ENCODE measurements at places on chromosomes 1 and 21. TPM values are rescaled to one million over a fixed set of nuclear protein-coding genes. Genes with fewer than 3 reads are reported as not detected.
A peak's percentile ranks its signal among the peaks of the same experiment; 100 is the strongest.

DNA sequence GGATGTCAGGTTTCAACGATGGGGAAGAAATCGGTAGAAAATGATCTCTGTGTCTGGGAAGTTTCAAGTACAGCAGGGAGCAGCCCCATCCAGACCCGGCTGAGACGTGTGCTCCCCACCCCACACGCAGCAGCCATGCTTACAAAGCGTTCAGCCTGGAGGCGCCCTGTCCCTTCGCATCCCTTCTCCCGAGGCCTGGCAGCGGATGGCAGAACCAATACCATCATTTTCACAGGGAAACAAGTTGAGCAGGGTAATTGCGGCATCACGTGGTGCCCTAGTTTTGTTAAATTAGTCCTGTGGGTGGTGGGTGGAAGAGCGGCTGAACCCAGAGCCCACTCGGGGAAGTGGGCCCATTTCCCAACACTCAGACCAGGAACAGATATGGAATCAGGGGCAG lies 23.9 kb downstream of the KCNAB2 start:
- no peak for DNase-seq

DNA sequence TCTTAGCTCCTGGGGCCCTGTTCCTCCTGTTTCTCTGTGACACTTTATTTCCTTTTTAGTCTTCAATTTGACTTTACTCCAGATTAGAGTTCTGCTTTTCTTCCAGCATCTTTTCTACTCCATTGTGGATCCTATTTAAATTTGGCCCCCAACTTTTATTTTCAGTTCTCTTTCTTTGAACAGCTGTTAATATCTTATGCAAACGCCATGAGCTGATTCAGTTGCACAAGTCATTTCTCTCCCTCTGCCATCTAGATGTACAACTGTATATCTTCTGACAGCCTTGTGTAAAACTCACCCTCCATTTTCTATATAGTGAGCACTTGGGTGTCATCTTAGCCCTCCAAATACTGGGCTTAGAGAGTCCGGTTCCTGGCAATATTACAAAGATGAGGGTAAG lies 42.2 kb downstream of the SPATA17 start:
- no peak for DNase-seq

GRCh38 chr1:229169399-229169798 lies 101.5 kb upstream of the RAB4A start:
- DNase-seq: no peak

DNA sequence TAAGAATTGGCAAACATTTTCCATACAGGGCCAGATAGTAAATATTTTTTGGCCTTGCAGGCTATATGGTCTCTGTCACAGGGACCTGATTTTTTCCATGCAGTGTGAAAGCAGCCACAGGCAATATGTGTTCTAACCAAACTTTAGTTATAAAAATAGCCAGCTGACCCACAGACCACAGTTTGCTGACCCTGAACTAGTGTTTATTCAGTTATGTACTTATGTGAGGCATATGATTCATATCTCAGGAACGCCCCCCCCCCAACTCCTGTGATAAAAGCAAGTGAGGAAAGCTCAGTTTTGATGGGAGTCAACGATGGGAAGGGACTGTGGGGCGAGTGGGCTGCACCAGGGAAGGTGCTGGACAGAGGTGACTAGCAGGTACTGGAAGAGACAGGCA lies 80.1 kb downstream of the HMGB4 start:
- peak; percentile 81 for DNase-seq

DNA sequence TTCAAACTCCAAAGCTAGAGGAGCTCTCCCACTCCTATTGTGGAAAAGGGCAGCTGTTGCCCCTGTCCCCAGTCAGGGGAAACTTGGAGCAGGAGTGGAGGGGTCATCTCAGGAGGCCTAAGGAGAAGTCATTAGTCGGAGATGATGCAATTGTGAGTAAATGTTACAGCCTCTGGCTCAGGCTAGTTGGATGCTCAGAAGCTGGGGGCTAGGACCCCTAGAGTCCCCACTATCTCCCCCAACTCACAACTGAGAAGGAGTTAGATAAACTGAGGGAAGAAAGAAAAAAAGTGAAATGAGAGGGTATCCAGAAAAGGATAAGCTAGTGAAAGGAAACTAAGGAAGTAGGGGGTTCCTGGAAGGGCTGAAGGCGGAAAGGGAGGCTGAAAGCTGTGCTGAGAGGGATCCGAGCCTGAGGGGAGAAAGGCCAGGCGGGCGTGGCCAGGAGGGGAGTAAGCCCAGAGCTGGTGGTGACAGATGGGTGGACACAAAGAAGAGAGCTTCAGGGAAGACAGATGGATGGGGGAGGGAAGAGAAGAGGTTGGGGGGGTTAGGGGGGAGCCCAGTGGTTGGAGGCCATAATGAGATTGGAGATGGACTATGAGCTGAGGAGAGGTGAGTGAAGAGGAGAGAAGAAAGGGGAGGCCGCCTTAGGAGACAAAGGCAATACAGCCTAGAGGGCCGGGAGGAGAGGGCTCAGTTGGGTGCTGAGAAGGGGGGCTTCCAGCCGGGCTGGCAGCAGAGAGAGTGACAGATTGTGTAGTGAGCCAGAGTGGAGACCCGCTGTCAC lies 4.5 kb upstream of the NHLH1 start:
- peak; percentile 25 for DNase-seq

DNA sequence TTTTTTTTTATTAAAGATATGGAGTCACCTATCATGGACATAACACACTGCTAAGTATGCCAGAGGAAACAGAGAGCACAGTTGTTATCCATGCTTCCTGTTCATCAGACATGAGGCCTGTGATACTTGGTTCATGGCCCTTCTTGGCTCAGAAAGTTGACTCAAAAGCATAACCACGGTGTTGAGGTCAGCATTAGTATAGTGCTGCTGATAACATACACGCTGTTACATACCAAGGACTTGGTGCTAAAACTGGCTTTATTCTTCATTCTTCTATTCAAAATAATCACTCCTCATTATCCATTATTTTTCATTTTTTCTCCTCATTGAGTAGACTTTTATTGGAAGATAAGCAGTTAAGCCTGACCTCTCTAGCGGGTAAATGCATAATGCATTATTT lies 464.1 kb downstream of the ADGRL2 start:
- DNase-seq: no peak

- peak; percentile 57 for DNase-seq
Observed at GRCh38 chr1:79899914-79900313, 893.4 kb upstream of the ADGRL4 start.

DNA sequence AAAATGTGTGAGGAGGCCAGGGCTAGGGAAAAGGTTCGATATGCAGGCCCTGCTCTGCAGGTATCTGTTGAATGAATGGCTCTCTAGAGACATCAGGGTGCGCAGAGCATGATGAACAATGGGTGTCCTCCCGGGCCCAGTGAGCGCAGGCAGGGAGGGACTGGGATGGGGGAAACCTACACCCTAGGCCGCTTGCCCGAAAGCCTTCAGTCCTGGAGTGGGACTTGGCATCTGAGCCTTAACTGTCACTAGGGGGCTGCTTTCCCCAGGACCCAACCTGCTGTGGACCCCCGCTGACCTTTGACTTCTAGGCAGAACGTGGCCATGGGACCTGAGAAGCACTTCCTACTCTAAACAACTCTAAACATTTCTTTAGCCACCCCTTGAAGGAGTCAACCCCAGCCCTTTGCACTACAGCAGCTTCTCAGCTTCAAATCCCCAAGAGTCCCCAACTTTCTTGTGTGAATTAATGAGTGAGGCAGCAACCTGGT lies 444 bp upstream of the MAP3K6 start:
- DNase-seq: no peak

GRCh38 chr1:215488850-215489249 lies 78.3 kb upstream of the KCTD3 start:
- no peak for DNase-seq

DNA sequence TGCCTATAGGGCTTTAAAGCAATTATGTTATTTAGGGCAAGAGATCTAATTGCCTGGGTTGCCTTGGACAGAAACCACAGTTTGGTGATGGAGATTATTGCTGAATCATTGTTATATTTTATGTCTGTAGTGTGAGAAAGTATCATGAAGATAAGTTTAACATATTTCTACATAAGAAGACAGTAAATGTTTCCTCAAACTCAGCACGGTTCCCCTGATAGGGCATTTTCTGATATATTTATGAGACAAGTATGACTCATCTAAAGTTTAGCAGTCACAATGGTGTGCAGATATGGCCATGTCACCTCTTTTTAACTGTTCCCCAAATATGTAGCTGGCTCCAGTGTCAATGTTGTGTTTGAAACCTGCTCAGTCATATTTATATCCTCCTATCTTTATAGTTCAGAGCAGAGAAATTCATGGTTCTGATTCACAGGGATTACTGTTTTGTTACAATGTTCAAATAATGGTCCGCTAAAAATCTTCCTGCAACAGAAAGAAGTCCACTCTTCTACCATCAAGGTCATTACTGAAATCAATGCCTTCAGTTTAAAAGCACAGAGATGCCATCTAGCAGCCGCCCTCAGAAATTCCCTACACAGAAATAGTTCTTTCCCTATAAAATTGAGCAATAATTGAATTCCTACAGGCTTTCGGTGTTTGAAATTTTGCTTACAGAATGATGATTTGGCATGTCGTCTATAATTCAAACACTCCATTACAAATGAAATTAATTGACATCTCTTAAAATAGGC lies 3.7 kb downstream of the OLFM3 start:
- no peak for DNase-seq

- DNase-seq: no peak
Observed at GRCh38 chr1:4634793-4635406, 19.5 kb upstream of the AJAP1 start.

GRCh38 chr1:70041317-70042045 lies 163.9 kb downstream of the LRRC40 start:
- no peak for DNase-seq

- DNase-seq: peak; percentile 82
Observed at GRCh38 chr21:38269576-38269936, 12.8 kb downstream of the KCNJ15 start.

DNA sequence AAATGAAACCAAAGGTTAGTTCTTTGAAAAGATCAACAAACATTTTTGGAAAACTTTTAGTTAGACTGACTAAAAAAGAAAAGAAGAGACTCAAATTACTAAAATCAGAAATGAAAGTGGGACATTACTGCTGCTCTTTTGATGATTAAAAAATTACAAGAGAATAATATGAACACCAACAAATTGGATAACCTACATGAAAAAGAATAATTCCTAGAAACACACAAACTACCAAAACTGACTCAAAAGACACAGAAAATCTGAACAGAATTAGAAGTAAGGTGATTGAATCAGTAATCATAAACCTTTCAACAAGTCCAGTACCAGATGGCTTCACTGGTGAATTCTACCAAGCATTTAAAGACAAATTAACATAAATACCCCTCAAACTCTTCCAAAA lies 5.6 kb downstream of the KIFAP3 start:
- no peak for DNase-seq

DNA sequence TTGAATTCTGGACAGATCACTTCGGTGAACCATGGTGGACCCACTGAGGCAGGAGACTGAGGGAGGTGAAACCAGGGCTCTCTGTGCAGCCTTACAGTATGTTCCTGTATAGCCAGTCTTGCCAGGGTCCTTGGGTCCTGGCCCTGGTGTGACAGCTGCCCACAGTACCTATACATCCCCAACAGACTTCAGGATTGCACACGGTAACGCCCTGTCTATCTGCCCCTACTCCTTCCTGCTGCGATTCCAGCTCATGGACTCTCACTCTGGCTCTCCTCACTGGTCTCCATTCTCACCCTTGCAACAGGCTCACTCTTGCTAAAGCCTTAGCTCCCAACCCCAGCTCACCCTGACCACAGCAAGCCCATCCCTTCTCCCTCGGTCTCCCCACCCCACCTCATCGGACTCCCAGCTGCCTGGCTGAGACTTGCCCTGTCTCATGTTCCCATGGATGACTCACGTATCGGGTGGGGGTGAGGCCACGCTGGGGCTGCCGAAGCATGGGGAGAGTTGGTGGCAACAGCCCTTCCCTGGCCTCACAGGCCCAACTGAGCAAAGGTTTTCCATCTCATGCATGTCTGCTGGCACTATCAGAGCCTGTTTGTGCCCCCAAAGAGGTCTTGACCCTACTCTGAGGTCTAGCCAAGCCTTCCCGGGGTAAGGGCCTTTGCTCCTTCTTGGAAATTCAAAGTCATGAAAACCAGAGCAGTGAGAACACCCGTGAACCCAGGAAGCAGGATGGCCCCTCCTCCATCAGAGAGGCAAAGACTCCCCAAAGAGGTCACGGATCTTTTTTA lies 7.1 kb downstream of the PHLDA3 start:
- DNase-seq: peak; percentile 99

GRCh38 chr1:118073648-118074435 lies 111.2 kb downstream of the SPAG17 start:
- DNase-seq: no peak

GRCh38 chr1:47431534-47431933 lies 6.3 kb upstream of the FOXD2 start:
- DNase-seq: peak; percentile 63

- DNase-seq: peak; percentile 69
Observed at GRCh38 chr1:228393268-228393701, 13.3 kb downstream of the TRIM11 start.

DNA sequence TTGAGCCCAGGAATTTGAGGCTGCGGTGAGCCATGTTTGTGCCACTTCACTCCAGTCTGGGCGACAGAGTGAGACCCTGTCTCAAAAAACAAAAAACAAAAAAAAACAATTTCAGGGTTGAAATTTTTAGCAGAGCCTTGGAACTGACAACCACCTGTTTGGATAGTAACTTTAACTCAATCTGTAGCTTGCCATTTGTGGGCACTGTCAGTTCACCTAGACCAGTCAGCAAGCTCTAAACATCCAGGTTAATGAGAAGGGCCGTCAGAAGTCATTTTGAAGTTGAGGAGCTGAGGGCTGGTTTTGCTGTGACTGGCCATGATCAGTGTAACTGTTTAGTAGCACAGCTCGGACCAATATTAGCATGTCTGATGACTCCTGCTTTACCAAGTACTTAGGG lies 8.4 kb downstream of the TRAPPC10 start:
- DNase-seq: no peak

The NOS1AP gene
- total RNA-seq: 0.43 TPM

The CCDC17 gene
- total RNA-seq: 1.3 TPM

The LEFTY1 gene
- total RNA-seq: not detected

The F3 gene
- total RNA-seq: 506 TPM

The COL8A2 gene
- 4.7 TPM for total RNA-seq

The ANKRD35 gene
- 1.3 TPM for total RNA-seq

The RAB7B gene
- 4.2 TPM for total RNA-seq

The CELA3B gene
- not detected for total RNA-seq

The SLC44A3 gene
- total RNA-seq: 1.9 TPM

The ARTN gene
- not detected for total RNA-seq

Data from fibroblast of villous mesenchyme (primary cell).